ENCODE measurements at places on chromosomes 3 and 15.
A peak's percentile ranks its signal among the peaks of the same experiment; 100 is the strongest.

GRCh38 chr3:158845765-158846350, 44.0 kb downstream of the MFSD1 start:
- peak; percentile 34 for DNase-seq

DNA sequence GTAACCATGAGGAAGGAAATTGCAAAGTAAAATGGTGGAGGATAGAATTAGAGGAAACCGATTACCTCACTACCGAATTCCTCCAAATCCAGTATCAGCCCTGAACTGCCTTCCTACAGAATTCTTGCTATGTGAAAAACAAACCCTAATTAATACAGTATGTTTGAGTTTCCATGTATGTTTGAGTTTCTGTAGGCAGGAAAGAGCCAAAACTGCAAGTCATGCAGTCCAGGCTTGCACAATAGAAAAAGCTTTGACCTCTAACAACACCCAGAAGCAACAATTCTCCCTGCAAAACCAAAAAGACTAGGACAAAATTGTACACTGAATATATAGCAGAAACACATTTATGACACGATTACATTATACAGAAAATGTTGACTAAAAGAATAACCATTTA, 614.8 kb downstream of the DIPK2A start:
- peak; percentile 68 for DNase-seq

GRCh38 chr3:176796371-176796770, 400.9 kb downstream of the TBL1XR1 start:
- peak; percentile 8 for DNase-seq

GRCh38 chr3:100463002-100463401, 29.4 kb upstream of the TMEM45A start:
- DNase-seq = peak; percentile 82

- no peak for DNase-seq
These were observed 17.7 kb upstream of the HEG1 start for GRCh38 chr3:125073390-125073905.

GRCh38 chr3:144777906-144778305, 806.3 kb downstream of the DIPK2A start:
- DNase-seq = no peak

DNA sequence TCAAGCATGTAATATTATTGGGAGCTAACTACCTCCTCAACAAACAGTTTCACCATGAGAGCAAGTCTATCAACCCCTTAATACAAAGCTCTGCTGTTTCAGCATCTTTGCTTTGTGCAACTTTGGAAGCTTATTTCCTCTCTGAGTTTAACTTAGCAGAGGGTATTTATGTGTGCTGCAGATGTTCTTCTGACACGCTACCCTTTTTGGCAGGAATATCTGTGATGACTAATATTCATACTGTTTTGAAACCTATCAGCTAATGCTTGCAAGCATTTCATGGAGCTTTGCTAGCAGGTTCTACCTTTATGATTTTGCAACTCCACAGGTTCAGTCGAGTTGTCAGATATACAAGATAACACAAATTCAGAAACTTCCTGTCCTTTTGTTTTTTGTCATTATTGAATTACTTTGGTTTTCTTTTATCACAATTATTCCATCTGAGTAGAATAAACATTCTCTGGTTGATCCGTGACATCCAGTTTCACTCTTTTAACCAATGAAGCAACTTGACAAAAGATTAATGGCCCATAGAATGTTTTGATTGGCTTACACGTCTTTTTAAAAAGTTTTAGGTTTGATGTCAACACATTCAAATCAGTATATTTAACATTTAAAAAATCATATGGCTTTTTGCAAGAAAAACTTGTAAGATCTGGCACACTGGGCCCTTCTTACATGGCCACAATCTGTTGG, 1.7 kb upstream of the SLC9A9 start:
- DNase-seq = peak; percentile 92

DNA sequence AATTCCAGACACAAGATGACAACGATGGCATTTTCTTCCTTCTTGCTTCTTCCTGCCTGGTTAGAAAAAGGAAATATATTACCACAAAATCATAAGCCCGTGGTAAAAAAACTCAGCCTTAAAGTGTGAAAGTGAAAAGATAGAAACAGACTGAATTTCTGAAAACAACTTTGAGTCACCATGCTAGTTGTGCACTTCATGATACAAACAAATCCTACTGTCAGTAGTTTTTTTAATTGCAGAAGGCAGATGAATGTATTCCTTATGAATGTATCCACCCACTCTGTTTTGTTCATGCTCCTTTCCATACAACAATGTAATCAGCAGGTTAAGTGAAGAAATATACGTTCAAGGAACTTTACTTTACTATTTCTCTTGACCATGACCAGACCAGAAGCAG, 1144.7 kb downstream of the OTOL1 start:
- DNase-seq = no peak

Data from fibroblast of pulmonary artery (primary cell).